ENCODE measurements at places on chromosomes 11 and 22.

GRCh38 chr22:49792107-49792506 is 35.6 kb downstream of the BRD1 start:
- no peak for DNase-seq

DNA sequence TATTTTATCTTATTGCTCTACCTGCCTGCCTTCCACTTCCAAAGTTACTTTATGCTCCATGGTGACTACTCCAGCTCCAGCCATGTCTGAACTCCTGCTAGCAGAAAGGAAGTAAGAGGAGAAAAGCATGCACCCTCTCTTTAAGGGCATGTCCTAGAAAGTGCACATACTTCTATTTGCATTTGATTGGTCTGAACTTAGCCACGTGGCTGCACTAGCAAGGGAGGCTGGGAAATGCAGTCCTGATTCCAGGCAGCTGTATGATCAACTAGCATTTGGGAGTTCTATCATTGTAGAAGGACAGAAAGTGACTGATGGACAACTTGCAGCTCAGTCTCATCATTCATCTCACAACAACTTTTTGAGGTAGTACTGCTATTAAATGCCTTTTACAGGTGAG is 515.7 kb downstream of the BUD13 start:
- DNase-seq, result peak; percentile 31

DNA sequence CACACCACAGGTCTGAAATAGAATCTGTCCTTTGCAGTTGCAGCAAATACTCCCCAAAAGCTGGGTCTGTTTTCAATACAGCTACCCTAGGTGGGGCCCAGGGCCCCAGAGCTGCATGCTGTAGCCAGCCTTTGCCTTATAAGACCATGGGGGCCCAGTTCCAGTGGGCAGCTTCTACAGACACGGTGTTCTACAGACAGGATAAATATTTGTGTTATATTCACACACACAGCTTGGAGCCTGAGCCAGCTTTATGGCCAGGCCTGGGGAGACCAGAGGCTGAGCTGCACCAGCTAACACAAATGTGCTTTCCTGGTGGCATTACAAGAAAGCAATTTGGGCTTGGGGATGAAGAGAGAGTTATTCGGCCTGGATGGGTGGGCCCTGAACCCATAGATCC is 151.8 kb upstream of the NCAM1 start:
- DNase-seq, result no peak

- no peak for DNase-seq
Observed at GRCh38 chr22:38699143-38699542, 1.6 kb downstream of the JOSD1 start.

DNA sequence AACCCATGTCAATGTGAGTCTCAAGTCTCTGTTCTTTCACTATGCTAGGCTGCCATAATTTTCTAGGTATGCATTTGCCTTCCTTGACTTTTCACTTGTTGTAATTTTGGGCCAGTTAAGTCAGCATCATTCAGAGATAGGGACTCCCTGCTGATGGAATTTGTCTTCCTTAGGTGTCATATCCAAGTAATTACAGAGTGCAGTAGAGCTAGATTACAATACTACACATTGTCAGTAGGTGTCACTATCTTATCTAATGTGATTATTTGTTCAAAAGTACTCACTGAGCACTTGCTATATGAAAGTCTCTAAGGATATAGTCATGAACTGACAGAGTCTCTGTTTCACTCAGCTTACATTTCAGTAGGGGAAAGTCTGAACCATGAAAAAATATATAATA is 25.0 kb upstream of the SYN3 start:
- peak; percentile 30 for DNase-seq

DNA sequence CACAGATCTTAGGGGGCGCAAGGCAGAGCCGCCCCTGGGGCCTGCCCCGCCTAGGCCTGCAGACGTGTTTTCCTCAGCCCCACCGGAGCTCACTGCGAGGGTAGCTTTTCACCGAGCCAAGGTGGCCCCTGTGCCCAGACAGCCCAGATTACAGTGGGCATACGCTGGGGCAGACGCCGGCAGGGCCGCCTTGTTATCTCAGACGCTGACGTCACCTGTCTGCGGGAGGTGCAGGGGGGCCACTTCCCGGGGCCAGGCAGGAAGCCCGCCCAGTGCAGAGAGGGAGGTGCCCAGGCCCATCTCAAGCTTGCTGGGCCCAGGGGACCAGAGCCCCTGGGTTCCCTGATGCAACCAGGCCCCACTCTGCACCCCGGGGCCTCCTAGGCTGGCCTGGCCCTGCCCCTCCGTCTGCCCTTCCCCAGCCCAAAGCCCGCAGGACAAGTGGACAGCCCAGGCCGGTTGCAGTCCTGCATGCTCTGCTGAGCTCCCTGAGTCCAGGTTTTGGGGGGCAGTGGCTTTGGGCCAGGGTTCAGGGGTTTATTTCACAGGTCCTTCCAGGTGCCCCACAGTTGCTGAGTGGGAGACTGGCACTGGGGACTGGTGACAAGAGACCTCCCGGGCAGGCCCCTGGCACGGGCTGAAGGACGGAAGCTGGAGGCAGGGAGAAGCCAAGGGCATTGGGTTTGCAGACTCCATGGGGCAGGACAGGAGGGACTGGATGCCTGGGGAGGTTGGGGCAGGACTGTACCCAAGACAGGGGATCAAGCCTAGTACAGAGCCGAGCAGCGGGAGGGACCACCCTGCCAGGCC is 38.6 kb downstream of the IGF2 start:
- no peak for DNase-seq

All from DMS53 (cell line).